ENCODE measurements at places on chromosomes 13 and 19.

DNA sequence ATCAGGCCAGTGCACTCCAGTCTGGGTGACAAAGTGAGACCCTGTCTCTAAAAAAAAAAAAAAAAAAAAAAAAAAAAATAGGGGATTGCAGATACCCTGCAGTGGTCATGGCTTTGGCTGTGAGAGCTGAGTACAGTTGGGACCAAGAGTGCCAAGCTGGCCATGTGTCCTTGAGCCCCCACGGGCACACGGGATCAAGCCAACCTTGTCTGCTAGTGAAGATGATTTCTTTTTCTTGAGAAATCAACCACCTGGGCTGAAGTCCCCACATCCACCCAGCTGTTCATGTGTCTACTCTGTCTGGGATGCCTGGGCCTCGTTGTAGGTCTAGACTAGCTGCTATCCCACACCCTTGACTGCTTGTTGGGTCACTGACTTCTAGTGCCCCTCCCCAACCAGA is 34.0 kb downstream of the CERS4 start:
- no peak for DNase-seq

- no peak for DNase-seq
Measured at GRCh38 chr19:13790354-13790753, 4.9 kb upstream of the ZSWIM4 start.

- no peak for DNase-seq
Measured at GRCh38 chr13:91303031-91303430, 44.5 kb upstream of the MIR17HG start.

DNA sequence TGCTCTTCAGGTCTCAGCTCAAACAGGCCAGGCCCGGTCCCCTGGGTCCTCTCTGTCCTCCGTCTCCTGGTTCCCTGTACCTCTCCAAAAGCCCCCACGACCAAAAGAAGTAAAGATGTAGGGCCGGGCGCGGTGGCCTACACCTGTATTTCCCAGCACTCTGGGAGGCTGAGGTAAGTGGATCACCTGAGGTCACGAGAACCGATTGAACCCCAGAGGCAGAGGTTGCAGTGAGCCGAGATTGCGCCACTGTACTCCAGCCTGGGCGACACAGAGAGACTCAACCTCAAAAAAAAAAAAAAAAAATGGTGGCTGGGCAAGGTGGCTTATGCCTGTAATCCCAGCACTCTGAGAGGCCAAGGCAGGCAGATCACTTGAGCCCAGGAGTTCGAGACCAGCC is 22.0 kb upstream of the BCL3 start:
- no peak for DNase-seq

- DNase-seq, result no peak
Measured at GRCh38 chr13:111662451-111662850, 342.0 kb downstream of the TEX29 start.

DNA sequence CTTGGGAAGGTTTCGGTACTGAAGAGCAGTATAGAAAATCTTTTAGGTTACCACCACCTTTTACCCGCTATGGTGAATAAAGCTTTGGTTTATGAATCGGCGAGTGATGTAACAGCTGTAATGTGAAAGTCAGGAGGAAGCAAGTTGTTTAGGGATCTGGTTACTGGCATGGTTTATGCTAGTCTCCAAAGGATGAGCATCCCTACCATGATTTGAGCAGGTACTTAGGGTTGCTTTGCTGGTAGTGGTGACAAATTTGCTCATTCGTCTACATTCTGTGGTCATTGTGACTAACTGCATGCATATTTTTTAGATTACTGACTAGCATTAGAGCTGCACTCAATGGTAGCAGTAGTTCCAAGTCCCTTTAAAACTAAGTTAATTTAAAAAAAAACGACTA is 104.1 kb downstream of the FRY start:
- no peak for DNase-seq

- no peak for DNase-seq
Measured at GRCh38 chr19:670609-671075, 5.5 kb upstream of the FSTL3 start.

DNA sequence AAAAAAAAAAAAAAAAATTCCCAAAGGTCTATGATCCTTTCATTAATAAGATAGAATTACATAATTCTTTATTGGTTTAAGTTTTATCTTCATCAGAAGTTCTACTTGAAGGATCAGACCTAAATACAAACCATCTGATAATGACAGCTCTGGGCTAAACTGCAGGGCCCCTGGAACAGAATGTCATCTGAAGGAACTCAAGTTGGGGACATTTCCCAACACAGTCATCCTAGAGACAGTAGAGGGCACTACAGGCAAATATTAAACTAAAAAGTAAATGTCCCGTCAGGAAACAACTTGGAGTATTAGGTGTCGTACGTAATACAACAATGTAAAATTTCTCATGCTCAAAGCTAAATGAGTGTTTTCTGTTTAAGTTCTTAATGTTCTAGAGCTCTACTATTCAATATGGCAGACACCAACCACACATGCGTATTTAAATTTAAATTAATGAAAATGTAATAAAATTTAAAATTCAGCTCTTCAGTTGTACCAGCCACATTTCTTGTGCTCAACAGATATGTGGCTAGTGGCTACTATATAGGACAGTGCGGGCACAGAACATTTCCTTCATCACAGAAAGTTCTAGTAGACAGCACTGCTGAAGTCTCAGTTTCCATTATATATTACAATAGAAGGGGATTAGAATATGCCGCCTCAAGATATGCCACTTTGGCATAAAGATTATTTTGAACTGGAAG is 21.8 kb upstream of the NAXD start:
- DNase-seq, result no peak

DNA sequence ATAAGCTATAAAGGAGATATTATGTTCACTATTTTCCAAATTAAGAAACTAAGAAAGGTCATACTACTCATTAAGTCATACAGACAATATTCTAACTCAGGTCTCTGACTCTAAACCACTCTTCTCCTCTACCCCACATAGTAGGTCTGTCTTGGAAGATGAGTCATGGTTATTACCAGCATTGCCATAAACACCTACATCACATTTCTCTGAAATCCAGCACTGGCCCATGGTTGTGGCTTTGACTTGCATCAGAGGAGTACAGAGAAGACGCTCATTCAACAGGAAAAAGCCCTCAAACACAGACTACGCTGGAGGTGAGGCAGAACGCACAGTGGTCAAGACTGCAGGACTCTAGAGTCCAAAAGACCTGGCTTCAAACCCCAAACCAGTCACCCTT is 476.8 kb downstream of the COG6 start:
- DNase-seq, result peak; percentile 8

DNA sequence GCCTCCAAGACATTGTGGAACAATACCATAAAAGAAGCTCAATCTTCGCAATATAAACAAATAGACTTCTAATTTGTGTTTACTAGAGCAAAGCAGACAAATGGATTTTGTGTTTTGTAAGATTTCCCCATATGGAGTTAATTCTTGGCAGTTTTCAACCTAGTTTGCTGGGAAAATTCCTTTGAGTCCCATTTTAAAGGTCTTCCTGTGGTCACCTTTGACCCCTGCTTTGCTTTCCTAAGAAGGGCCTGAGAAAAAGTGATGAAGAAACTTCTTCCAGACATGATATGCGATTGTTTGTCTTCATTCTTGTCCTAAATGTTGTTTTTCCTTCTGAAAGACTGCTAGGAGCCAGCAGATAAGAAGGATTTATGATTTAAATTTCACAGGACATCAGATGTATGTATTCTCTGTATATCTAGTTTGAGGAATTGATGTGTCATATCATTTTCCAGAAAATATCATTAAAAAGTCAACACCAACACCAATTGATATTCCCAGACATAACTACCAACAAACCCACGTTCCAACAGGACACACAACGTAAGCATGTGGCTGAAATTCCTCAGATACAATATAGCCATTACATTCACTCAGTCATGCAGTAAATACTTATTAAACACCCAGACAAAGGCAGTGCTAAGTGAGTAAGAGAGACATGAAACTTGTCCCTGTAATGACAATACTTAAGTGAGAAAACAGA is 276.4 kb downstream of the LHFPL6 start:
- no peak for DNase-seq

- no peak for DNase-seq
Measured at GRCh38 chr19:14116918-14117578, 514 bp downstream of the PRKACA start.
